Stimulated activated CD4-positive, alpha-beta T cell treated with anti-CD3 and anti-CD28 coated beads, TNF-alpha, amount 100 ng/mL, for 48 hours (primary cell): ENCODE measurements at places on chromosomes 4 and X.

DNA sequence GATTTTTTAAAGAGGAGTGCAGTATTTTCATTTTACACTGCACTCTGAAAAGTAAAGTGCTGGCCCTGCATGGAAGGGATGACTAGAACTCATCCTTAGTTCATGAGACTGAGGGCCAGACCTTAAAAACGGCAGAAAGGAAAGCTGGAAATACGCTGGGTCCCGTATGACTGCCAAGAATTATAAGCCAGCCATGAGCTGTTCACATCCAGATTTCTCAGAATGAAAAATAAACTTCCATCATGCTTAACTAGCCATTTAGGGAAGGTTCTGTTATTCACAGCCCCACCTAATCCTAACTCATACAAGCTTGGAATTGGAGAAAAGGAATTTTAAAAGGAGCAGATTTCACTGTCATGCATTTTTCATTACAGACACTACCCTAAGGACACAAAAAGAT is 894.4 kb downstream of the FAT4 start:
- DNase-seq = no peak

DNA sequence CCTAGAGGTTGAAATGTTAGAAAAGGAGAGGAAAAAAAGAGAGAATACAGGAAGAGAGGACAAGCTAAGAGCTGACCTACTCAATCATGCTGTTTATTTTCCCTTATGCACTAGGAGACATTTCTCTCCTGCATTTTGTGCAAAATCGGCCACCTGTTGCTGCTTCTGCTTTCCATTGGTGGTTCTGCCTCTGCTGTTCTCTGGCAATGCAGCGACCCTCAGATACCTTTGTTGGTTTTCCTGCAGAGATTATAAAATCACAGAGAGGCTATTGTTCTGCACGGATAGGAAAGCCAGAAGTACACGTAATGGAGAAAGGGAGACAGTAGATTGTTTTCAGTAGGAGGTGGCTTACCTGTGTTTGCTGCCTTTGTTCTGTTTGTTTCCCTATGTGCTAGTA is 108.9 kb downstream of the UNC5C start:
- no peak for DNase-seq

DNA sequence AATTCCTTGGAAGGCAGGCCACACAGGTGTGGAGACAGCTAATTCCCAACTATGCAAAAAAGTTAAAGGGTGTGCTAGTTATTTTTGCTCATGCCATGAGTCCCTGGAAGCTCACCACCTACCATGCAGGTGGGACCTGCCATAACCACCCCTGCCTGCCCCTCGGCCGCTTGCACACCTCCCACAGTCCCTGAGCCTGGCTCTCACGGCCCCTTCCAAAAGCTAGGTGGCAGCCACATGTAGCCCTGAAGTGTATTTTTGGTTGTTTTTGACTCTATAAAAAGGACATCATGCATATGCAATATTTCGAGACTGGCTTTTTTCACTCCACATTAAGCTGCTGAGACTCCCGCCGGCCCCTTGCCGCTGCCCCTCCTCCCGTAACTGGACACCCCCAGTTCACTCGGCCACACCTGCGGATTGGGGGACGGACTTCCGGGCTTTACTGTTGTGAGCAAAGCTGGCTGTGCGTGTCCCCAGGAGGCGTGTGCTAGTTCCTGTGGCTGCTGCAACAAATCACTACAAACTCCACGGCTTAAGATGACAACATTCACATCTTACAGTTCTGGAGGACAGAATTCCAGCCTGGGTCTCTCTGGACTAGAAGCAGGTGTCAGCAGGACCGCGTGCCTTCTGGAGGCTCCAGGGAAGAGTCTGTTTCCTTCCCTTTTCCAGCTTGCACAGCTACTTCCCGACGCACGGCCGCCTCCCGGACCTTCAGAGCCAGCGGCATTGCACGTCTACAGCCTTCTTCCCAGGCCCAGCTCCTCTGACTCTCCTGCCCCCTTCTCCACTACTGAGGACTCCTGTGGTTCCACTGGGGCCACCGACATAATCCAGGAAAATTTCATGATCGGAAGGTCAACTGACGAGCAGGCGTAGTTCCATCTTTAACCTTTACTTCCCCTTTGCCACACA is 24.8 kb downstream of the ZFYVE28 start:
- no peak for DNase-seq

GRCh38 chrX:114332766-114333165 is 251.1 kb upstream of the HTR2C start:
- no peak for DNase-seq

GRCh38 chr4:3302173-3302785 is 9.5 kb downstream of the RGS12 start:
- peak; percentile 54 for DNase-seq

DNA sequence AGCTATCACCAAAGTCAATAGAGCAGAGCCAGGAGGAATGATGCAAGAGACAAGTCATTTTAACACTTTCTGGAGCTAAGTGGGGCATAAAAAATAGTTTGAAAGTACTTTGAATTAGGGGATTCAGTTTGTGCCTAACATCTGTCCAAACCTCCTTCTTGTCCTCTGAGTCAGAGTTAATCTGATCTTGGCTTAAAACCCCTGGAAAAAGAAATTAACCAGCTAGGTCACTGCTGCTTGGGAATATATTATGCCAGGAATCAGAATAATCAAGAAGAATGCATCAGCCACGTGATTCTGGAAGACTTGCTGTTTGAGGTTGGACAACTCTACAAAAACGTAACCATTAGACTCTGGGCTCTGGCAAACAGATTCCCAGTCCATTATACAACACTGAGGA is 45.3 kb upstream of the EDA2R start:
- no peak for DNase-seq

- DNase-seq = no peak
Observed at GRCh38 chr4:169080981-169081380, 70.9 kb upstream of the CBR4 start.

DNA sequence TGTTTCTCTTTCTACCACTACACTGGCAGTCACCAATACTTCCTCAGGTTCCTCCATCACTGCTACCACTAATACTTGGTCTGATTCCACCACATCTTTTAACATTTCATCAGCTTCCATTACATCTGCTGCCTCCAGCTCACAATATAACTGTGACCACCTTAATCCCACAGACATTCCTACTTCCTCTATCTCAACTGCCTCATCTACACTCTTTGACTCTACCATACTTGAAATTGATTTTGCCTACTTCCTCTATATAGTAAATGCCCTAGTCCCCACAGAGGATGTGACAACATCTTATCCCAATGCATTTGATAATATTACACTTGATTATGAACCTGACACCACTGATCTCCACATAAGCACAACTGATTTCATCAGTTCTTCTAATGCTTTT is 29.0 kb downstream of the OPRPN start:
- DNase-seq = no peak

DNA sequence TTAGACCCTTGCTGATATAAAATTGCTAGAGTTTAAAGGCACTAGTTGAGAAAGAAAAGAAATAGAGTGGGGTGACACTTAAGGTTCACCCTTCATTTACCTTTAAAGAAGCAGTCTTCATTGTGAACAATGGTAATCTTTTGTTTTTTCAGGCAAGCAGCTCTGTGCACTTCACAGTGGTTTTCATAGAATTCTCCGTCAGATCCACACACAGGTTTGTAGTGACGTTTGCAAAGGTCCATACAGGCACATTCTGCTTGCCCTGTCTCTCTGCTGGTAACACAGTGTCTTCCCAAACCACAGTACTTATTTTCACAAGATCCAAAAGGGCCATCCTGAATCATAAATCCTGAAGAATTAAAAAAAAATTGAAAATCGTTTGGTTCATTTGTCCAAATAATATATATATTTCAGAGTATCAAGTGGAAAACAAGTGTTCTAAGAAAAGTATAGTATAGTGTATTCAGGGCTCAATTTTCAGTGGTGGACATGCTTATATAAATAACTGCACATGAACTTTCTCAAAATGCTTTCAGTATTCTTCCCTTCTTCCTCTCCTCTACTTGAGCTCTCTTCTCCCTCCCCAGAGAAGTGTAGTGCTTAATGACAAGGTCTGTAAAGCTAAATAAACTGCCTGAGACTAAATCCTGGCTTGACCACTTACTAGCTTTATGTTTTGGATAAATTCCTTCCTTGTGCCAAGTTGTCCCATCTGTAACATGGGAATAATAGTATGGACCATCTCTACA is 243.3 kb downstream of the FSTL5 start:
- DNase-seq = no peak

DNA sequence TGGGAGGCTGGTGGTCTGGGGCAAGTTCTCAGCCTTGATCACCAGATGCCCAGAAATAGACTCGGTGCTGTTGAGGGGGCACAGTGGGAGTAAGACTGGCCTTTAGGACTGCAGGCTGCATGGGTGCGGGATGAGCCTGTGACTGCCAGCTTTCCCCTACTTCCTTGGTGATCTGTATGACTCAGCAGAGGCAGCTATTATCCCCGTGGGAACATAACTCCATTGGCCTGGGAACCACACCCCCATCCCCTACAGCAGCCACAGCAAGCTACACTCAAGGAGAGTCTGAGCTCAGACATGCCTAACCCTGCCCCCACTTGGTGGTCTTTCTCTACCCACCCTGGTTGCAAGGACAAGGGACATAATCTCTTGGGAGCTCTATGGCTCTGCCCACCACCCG is 20.6 kb downstream of the CLIC2 start:
- no peak for DNase-seq

DNA sequence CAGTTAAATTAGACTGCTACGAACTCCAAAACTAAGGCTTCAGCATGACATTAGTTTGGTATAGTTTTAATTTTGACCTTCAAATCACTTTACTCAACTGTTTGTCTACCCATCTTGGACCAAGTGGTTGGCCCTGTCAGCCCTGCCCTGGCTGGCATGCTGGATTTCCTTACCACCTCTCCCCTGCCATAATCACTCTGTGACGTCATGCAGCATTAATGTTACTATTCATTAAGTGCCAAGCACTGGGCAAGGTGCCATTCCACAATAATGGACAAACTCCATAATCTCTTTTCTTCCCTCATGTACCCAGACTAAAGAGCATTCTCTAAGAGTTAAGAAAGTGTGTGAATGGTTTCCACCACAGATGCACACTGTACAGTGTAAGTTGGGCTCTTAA is 277.0 kb upstream of the INTU start:
- DNase-seq = no peak

DNA sequence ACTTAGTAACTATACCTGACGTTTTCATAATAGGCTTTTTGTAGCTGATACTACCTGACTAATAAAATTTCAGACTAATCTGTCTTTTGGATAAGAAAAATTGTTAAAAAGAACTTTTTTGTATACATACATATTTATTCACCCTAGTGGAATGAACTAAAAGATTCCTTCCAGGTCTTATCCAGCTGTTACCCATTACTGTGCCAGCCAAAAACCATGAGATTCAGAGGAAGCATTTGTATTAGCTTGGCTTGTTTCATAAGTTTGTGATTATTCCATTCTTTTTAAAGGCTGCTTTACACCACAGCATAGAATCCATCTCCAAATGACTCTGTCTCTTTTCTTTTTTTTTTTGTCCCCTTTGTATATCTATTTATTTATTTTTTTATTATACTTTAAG is 149.4 kb downstream of the FAT4 start:
- no peak for DNase-seq

GRCh38 chrX:52933976-52934703 is 24.2 kb downstream of the FAM156A start:
- DNase-seq = no peak

- DNase-seq = peak; percentile 18
Observed at GRCh38 chr4:16001484-16001858, 38.5 kb upstream of the FGFBP2 start.

GRCh38 chr4:105196523-105197145 is 50.0 kb downstream of the TET2 start:
- no peak for DNase-seq

DNA sequence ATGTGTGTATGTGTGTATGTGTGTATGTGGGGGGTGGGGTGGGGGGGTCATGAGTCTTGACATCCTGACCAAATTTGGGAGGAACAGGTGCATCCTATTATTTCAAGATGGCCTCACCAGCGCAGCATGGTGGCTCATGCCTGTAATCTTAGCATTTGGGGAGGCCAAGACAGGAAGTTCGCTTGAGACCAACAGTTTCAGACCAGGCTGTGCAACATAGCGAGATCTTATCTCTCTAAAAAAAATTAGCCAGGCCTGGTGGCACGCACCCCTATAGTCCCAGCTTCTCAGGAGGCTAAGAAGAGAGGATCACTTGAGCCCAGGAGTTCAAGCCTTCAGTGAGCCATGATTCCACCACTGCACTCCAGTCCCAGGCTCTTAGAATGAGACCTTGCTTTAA is 47.0 kb upstream of the DHRSX start:
- DNase-seq = no peak

GRCh38 chrX:77743720-77744119 is 42.3 kb downstream of the ATRX start:
- DNase-seq = no peak

DNA sequence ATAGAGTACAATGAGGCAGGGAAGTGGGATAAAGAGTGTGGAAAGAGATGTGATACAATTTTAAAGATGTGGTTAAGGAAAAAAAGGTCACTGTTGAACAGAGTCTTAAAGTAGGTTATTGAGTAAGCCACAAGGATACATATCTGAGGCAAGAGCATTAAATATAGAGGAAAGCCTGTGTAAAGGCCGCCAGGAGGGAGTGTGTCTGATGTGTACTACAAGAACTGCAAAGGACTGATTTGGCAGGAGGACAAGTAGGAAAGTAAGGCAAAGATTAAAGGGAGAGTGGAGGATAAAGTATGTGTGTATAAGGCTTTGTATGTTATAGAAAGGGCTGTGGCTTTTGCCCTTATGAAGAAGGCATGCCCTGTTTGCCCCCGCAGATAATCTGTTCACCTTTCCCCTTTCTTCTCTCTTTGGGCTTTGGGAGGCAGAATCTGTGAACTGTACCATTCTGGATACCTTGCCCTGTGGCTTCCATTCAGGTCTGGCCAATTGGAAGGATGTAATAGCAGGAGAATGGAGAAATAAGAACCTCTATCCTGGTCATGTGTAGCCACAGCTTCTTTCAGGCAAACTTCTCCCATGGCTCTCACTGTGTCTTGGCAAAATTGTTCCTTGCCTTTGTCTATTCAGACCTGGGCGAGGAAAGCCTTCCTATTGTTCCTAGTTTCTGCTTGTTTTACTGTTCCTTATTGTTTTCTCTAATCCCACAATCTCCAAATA is 68.9 kb upstream of the FAM47B start:
- DNase-seq = no peak

DNA sequence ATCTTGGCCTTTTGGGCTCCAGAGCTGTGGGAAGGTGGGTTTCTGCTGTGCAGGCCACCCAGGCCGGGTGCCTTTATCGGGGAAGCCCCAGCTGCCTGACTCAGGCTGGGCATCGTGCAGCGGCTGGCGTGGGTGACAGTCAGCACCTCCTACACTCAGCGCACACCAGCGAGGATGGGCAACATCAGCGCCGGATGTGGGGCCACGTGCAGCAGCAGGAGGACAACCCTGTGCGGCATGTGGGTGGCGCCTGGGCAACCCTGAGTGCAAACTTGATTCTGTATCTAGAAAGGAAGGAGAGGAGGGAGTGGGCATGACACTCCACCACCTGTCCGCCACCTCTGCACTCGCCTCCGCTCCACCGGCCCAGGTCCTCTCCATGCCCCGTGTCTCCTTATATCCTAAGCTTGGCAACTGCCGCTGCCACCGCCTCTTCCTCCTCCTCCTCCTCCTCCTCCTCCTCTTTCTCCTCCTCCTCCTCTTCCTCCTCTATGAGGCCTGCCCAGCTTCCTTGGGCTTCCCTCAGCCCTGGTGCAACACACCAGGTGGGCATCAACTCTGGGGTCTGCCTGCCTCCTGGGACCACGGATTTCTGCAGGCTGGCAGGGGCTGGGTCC is 107.4 kb upstream of the AFAP1 start:
- DNase-seq = no peak

- no peak for DNase-seq
Observed at GRCh38 chr4:174592256-174592984, 70.1 kb upstream of the HPGD start.

- no peak for DNase-seq
Observed at GRCh38 chr4:5654791-5655190, 53.6 kb downstream of the EVC2 start.
